Keratinocyte (primary cell): ENCODE measurements at places on chromosomes 7 and 10. TPM values are rescaled to one million over a fixed set of nuclear protein-coding genes. Genes with fewer than 3 reads are reported as not detected.
A peak's percentile ranks its signal among the peaks of the same experiment; 100 is the strongest.

GRCh38 chr10:122911889-122912484 lies 1.6 kb downstream of the FAM24A start:
- peak; percentile 5 for DNase-seq

DNA sequence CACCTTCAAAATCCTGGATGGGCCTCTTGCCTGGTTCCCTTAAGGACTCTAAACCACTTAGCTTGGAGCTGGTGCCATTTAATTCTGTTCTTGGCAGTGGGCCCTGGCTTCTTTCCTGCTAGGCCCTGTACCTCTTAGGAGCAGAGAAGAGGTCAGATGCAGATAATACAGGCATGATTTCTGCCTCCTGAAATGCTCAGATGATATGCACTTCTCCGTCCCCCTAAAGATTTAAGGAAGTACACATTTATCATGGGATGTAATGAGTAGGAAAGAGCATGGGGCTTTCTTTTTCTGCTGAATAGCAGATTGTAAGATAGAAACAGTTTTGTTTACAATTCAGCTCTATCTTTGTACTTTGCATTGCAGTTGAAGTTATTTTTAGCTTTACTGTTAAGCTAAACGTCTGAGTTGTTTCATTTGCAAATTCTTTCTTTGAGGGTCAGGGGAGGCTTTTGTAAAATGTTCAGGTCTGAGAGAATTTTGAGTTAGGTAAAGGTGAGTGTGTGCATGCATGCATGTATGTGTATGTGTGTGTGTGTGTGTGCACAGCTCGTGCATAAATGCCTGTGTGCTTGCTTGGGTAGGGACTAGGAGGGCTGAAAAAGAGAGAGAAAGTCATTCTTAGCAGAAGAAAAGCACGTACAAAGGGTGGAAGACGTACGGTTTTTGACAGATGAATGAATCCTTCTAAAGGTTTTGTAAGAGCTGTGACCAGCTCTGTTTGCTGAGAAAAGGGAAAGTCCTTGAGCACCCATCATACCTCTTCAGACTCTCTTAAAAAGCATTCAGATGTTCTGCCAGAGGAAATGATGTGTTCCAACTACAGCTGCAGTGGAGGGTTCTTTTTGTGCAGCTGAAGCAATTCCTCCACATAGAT lies 364.2 kb downstream of the AUTS2 start:
- no peak for DNase-seq

DNA sequence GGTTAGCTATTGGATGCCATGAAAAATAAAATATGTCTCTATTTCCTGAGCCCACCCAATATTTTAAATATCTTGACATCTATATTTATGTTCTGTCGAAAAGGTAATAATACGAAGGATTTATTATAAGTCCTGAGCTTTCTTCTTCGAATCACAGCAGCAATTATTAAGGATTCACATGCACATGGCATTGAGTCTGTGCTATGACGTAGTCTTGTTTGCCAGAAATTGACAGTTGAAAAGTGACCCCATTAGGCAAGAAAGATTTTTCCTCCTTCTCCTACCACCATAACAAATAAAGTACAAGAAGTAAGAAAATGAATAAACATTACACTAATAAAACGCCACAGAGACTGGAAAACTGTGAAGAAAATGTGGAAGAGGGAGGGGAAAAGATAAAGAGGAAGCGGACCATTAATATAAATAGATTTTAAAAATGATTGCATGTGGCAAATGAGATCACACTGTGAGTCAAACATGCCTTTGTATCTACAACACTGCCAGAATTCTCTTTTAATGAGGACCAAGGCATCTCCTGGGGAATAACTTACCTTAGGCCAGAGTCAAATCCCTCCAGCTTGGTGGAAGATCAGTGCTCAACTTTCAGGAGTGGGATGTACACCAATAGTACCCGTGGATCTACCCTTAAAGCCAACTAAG lies 21.6 kb downstream of the FZD1 start:
- DNase-seq, result no peak

DNA sequence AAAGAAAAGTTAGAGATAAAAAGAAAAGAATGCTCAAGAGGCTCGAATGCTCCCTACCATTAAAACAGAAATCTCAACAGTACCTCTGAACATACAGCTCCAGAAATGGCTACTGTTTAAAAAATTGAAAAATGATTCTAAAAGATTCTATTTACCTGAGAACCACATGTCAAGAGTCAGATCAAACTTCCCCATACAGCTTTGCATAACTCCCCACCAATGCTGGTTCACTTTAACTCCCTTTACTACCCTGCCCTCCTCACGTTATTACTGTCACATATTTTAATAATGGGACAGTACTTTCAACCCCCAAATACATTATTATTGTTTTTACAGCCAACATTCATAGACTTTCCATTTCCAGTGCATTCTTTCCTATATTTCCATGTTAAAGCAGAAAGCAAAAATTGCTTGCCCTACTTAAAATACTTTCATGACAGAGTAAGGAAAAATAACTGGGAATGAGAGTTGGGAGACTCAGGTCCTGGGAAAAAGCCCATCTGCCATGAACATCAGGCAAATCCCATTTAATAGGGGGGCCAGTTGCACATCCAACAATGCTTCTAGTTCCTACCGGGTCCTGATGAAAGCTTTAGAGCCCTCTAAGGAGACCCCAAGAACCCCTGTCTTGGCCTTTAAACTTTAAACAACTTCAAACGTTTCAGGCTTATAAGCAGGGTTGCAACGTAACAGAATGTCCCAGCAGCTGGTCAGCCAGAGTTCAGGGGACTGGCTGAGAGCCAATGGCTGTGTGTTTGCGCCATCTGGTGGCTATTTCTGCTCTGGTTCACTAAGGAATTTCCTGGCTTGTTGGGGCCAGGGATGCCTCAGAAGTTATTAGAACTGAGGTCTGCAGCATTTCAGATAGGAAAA lies 247.4 kb downstream of the ELMO1 start:
- no peak for DNase-seq

Gene ATOH7
- polyA plus RNA-seq, result 0.04 to 0.07 TPM in 2 of 3 replicates, not detected in the other
